ENCODE measurements at places on chromosomes 4 and X.
A peak's percentile ranks its signal among the peaks of the same experiment; 100 is the strongest.

- no peak for DNase-seq
These were observed 508.3 kb downstream of the SPRY1 start for GRCh38 chr4:123904882-123905281.

GRCh38 chr4:184267673-184268583 lies 50.3 kb upstream of the ENPP6 start:
- peak; percentile 54 for DNase-seq

GRCh38 chrX:114800719-114801118 lies 216.7 kb downstream of the IL13RA2 start:
- no peak for DNase-seq

DNA sequence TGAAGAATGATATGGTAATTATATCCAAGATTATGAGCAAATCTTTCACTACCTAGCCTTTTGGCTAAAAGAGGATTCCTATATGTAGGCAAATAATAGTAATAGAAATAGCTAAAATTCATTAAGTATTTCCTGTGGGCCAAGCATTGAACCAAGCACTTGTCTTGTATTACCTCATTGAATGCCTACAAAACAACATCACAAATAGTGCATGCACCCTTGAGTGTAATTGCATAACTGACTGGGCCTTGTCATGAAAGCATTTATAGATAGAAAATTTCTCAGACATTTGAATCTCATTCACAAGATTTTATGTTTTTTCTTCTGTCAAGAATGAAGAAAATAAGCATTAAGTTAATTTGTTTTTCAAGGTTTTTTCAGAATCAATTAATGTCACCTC lies 3.9 kb upstream of the HPGDS start:
- DNase-seq, result no peak

DNA sequence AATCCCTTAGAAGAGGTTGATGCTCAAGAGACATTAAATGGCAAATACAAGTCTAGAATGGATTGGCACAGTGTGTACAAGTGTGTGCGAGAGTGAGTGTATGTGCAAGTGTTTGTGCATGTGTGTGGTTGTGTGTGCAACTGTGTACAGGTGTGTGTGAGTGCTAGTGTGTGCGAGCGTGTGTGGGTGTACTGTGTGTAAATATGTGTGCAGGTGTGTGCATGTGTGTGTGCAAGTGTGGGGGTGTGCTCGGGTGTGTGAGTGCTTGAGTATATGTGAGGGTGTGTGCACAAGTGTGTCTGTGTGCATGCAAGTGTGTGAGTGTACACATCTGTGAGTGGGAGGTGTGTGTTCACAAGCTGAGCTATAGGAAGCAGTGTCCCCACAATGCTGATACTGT lies 5.9 kb downstream of the TREX2 start:
- DNase-seq, result no peak

GRCh38 chr4:18518098-18518497 lies 496.5 kb upstream of the LCORL start:
- no peak for DNase-seq

DNA sequence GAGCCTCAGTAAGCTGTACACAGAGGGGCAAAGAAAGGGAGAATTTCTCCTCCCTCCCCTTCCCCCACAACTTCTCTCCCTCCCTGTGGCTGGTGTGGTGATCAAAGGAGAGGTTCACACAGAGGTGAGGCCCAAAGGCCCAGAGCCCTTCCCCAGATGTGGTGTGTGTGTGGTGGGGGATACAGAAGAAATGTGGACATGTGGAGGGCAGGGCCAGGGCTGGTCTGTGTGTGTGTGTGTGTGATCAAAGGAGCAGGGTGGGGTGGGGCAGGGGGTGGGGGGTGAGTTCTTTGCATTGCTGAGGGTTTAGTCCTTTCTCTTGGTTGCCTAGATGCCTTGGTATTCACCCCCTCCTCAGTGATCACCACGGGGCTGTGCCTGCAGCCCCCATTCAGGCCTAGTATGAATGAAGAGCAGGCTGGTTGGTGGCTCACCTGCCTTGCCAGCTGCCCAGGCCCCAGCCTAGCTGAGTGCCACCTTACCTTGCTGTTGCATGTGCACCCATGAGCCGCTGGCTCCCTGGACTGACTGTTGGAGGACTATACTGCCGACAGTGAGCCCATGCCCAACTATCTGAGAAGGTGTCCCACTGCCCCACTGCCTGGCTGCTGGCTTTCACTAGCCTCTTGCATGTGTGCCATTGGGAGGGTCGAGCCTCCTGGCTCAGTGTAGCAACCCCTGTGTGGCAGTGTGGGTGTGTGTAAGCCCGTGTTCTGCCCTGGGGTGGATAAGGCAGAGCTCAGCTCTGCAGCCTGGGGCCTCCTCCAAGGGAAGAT lies 101.9 kb downstream of the EFNB1 start:
- no peak for DNase-seq

DNA sequence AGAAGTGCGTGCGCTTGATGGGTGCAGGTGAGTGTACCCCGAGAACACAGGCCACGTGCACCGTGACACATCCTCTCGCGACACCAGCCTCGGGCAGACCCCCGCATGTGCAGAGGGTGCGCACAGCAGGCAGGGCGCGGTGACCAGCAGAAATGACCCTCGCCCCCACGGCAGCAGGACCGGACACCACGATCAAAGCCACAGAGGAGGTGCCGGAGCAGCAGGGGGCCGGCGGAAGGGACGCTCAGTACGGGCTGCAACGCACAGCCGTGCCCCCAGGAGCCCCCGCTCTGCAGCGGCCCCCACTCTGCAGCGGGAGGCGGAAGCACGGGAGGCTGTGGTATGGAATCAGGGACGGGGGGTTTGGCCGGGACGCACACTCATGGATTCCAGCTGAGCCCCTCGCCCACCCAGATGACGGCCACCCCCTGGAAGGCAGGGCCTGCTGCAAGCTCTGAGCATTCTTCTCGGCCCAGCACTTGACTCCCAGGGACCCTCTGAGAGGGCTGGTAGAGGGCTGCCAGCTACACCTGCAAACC lies 17.1 kb downstream of the PPP2R3B start:
- no peak for DNase-seq

DNA sequence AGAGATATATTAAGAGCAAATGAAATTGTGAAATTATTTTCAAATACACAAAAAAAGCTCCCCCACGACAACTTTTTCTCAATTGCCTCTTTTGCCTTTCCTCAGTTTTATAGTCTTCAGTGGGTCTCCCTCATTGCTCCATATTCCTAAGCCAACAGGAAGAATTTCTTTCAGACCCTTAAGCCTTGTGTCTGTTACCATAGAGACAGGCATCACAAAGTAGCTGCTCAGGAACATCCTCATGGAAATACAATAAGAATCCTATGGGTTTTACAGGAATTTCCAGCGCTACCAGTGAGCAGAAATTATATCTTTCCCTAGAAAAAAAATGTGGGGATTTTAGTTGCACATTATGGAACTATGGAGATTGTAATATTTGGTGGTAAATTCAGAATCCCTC lies 121.9 kb upstream of the DMD start:
- DNase-seq, result no peak

DNA sequence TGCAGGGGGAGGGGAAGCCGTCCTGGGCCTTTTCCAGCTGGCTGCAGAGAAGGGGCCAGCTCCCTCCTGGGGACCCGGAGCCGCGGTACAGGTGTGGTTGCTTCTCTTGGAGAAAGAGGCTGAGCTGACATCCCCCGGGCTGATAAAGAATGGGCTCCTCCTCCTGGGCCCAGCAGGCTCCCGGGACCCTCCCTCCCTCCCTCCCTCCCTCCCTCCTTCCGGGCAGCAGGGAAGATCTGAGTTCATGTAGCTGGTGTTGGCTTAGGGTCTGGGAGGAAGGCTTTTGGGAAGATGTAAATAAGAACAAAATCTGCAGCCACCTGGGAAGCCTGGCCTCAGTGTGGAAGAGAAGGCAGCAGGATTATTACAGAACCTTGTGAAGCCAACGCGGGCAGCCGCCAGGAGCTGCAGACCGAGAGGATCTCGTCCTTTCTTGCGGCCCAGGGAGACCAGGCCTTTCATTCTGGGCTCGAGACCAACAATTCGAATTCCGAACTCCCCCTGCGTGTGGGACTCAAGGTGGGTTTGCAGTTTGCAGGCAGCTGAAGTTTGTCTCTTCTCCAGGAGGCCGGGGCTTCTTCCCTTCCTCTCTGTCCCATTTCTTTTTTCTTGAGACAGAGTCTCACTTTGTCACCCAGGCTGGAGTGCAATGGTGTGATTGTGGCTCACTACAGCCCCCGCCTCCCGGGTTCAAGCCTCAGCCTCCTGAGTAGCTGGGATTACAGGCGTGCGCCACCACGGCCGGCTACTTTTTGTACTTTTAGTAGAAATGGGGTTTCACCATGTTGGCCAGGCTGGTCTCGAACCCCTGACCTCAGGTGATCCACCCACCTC lies at the start of gene PLCXD1:
PLCXD1 (plus strand) TSS at position 216 of the 834 bp plus-strand sequence. CDS start 2,807 bp downstream, outside the sequence.
- DNase-seq, result no peak

- DNase-seq, result no peak
These were observed 244.9 kb upstream of the AGA start for GRCh38 chr4:177687117-177687516.

- no peak for DNase-seq
These were observed 58.2 kb upstream of the DKK2 start for GRCh38 chr4:107094332-107094731.

- DNase-seq, result no peak
These were observed 43.6 kb downstream of the CD99L2 start for GRCh38 chrX:150854856-150855255.
